Effector memory CD4-positive, alpha-beta T cell (primary cell): ENCODE measurements at places on chromosomes 2 and 18.
A peak's percentile ranks its signal among the peaks of the same experiment; 100 is the strongest.

DNA sequence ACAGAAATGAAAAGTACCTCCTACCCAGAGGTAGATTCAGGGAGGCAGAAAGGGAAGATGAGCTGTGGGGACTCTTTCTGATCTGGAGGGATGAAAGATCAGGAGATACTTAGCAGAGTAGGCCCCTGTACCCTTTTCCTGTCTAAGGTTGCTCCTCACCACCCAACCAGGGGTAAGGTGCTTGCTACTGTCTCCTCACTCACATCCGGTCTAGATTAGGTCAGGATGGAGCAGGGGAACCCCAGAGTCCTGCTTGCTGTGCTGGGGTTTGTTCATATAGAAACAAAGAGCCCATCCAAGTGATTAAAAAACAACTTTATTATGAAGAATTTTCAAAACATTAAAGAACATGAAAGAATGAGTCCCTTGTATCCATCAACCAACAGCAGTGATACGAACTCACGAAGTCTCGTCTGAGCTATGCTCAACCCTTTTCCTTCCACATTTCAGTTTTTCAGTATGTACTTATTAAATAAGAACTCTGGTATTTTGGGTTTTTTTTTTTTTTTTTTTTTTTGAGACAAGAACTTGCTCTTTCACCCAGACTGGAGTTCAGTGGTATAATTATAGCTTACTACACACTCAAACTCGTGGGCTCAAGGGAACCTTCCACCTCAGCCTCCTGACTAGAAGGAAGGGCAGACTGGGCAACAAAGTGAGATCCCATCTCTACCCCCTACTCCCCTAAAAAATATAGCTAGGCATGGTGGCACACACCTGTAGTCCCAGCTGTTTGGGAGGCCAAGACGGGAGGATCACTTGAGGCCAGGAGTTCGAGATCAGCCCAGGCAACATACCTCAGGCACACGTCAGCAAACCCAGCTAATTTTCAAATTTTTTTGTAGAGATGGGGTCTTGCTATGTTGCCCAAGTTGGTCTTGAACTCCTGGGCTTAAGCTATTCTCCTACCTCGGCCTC is 28.5 kb upstream of the MCFD2 start:
- H3K27me3 ChIP-seq: no peaks in the 10 kb centered on the region
- H3K4me3 ChIP-seq: peak overlapping the region; percentile 89
- peaks cover 41% of the 10 kb centered on the region for H3K4me1 ChIP-seq
- no peaks in the 10 kb centered on the region for H3K36me3 ChIP-seq
- H3K27ac ChIP-seq: peak overlapping the region; percentile 98

- H3K4me3 ChIP-seq: no peak overlapping the region
- H3K36me3 ChIP-seq: no peaks in the 10 kb centered on the region
- H3K27me3 ChIP-seq: no peaks in the 10 kb centered on the region
- no peak for DNase-seq
- peaks cover 15% of the 10 kb centered on the region for H3K4me1 ChIP-seq
Observed at GRCh38 chr2:128197059-128197458, 106.1 kb downstream of the UGGT1 start.

GRCh38 chr18:48826271-48826670 is 124.5 kb downstream of the SMAD7 start:
- no peak overlapping the region for H3K4me3 ChIP-seq
- no peak overlapping the region for H3K27ac ChIP-seq
- H3K4me1 ChIP-seq: peaks cover 7% of the 10 kb centered on the region
- no peaks in the 10 kb centered on the region for H3K36me3 ChIP-seq
- H3K27me3 ChIP-seq: no peaks in the 10 kb centered on the region

DNA sequence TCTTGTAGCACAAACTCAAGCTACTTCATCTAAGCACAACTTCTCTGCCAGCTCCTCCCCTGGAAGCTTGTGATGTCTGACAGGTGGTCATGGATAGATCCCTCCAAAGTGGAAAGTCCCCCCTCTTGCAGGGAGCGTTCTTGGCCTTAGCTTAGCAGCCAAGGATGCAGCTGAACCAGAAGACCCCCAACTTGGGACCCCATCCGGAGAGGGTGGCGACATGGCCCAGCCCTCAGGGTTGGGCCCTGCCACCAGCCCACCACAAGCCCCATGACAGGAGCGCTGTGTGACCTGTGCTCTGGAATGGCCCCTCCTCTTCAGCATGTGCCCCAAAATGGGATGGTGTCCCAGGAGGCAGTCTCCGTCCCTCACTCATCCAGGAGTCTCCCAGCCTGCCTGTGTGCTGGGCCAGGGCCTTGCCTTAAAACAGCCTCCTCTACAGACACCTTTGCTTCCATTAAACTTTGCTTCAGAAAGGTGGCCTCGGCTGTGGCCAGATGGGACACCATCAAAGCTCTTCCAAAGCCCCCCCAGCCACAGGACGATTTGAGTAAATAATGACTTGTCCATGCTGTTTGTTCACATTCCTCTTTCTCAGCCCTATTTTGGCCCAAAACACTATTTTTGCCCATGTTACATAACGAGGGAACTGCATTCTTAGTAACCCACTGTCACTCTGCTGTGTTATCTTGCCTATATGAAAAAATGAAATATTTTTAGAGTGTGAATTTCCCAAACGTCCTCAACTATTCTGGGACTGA is 122.1 kb downstream of the RAB3GAP1 start:
- no peaks in the 10 kb centered on the region for H3K4me1 ChIP-seq
- no peak overlapping the region for H3K27ac ChIP-seq
- peaks cover 28% of the 10 kb centered on the region for H3K36me3 ChIP-seq

- H3K27me3 ChIP-seq: no peaks in the 10 kb centered on the region
- H3K4me1 ChIP-seq: no peaks in the 10 kb centered on the region
- DNase-seq: no peak
- no peak overlapping the region for H3K4me3 ChIP-seq
Observed at GRCh38 chr2:183868153-183868552, 730.2 kb upstream of the ZNF804A start.

DNA sequence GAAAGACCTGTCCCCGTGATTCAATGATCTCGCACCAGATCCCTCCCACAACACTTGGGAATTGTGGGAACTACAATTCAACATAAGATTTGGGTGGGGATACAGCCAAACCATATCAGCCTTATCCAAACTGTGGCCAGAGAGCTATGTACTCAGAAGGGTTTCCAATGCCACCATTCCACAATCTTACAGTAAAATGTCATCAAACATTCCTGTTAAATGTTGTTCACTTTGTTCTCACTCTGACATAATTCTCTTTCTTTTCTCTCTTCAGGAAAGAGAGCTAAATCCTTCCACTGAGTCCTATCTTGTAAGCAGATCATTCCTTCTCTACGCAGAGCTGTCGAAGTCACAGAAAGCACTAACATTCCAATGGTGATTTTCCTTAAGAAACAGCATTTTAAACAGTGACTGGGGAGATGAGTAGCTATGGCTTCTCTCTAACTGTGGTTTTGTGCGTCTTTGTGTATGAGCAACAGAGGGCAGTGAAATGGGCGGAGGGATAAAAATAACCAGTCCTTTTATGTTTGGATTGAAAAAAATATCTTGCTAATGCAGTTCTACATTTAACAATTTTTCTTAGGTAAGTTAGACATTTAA is 684.7 kb downstream of the EPHA4 start:
- H3K4me1 ChIP-seq: no peaks in the 10 kb centered on the region
- H3K27ac ChIP-seq: no peak overlapping the region
- no peak for DNase-seq
- H3K4me3 ChIP-seq: no peak overlapping the region
- H3K36me3 ChIP-seq: no peaks in the 10 kb centered on the region
- no peaks in the 10 kb centered on the region for H3K27me3 ChIP-seq

DNA sequence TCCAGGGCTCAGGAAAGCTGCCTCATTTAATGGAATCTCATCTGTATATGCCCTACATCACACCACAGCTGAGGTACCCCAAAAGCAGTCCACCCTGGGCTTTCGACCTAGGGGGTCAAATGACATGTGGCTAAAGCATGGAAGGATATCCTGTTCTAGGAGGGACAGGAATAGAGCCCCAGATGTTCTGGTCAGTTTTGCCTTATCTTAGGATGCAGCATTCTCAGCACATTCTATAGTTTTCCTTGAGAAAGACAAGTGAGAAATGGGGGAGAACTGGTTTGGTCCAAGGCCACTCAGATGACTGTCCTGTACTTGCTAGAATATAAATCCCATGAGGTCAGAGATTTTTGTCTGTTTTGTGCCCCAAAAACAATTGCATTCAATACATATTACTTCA is 688.0 kb upstream of the ZEB2 start:
- no peaks in the 10 kb centered on the region for H3K4me1 ChIP-seq
- DNase-seq: no peak
- H3K27me3 ChIP-seq: no peaks in the 10 kb centered on the region
- no peaks in the 10 kb centered on the region for H3K36me3 ChIP-seq
- H3K4me3 ChIP-seq: no peak overlapping the region

GRCh38 chr2:108978709-108979111 is 10.3 kb downstream of the EDAR start:
- no peak for DNase-seq
- no peaks in the 10 kb centered on the region for H3K4me1 ChIP-seq
- no peaks in the 10 kb centered on the region for H3K27me3 ChIP-seq
- no peak overlapping the region for H3K4me3 ChIP-seq
- H3K27ac ChIP-seq: no peak overlapping the region
- H3K36me3 ChIP-seq: no peaks in the 10 kb centered on the region
